Activated CD4-positive, alpha-beta T cell treated with anti-CD3 and anti-CD28 coated beads, Interleukin-2, amount 50 U/mL, for 24 hours (primary cell): ENCODE measurements at places on chromosomes 2 and 18.

DNA sequence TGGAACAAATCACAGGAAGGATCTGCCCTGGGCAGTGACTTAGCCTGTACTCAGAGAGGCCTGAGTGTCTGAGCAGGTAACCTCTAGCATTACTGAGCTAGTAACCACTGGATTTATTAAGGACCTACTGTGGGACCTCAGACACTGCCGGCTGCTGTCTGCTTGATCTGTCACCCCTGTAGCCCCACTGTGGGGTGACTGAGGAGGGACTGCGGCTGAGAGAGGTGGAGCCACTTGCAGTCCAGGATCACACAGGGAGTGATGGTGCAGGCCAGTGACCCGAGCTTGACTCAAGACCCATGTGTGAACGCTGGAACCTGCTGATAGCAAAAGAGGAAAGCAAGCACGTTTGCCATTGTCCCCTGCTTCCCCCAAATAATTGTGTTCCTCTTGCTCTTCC is 15.6 kb downstream of the CHMP1B start:
- DNase-seq, result no peak

DNA sequence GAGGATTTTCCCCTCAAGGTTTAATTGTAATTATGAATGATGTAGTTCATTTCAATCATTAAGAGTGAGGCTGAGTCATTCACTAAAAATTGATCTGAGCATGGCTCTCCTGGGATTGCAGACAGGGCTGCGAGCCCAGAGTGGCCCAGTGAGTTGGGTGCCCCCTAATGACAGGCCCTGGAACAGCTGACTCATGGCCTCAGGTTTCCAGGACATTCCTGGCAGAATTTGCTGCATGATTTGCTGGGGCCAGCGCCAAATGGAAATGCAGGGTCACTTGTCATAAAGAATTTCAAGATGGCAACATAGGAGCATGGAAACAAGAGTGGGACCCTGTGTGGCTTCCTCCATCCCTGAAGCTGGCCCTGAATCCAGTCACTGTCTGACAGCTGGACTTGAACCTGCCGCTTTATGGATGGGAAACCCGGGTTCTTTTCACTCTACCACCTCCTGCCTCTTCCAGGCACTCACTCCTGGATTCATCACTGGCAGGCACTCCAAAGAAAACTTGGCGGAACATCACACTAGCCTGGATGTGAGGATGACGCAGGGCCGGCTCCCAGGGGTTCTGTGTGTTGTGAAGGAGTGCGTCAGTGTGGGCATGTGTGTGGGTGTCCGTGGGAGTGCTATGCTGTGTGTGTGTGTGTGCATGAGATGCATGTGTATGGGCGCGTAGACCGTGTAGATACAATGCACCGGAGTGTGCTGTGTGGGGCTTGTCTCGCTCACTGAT is 15.2 kb downstream of the OTOF start:
- no peak for DNase-seq

DNA sequence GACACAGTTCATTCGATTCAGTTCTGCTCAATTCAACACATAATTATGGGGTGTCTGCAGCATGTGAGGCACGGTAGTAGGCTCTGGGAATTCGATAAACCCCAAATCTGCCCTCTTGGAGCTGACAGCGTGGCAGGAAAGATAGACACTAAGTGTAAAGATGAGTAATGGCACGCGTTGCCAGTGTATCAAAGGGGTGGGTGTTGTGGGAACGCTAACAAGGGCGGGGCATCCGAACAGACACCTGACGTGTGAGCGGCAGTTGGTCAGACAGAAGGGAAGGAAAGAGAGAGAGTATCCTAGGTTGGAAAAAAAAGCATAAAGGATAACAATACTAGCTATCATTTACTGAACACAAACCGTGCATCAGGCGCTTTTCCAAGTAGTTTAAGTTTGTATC is 125.7 kb upstream of the HAAO start:
- DNase-seq, result no peak

DNA sequence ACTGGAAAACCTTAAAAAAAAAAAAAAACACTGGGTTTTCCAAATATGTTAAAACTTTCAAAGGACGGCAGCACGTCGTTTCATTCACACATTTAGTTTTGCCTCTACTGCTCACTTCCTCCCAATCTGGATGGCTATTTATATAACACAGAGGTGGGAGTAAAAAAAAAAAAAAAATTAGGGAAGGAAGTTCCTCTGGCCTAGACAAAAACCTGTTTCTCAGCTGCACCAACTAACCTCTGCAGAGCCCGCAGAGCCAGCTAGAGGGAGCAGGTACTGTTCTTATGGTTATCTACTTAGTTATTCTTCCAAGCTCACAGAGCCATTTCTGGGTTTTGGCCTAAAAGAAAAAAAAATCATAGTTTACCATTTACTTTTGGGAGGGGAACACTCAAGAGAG is 28.1 kb downstream of the SLC1A4 start:
- DNase-seq, result no peak

DNA sequence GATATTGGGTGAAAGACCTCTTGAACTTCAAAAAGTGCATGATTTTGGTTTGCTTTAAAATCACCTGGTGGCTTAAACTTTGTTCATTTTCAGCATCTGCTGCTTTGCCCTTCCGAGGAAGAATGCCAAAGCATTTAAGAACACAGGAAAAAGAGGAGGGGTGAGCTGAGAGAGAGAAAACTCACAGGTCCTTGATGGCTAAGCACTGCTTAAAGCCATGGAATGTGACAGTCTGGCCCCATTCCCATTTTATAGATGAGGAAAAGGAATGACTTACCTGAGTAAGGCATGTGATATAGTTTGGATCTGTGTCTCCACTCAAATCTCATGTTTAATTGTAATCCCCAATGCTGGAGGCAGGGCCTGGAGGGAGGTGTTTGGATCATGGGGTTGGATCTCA is 58.1 kb downstream of the KCNS3 start:
- DNase-seq, result no peak

DNA sequence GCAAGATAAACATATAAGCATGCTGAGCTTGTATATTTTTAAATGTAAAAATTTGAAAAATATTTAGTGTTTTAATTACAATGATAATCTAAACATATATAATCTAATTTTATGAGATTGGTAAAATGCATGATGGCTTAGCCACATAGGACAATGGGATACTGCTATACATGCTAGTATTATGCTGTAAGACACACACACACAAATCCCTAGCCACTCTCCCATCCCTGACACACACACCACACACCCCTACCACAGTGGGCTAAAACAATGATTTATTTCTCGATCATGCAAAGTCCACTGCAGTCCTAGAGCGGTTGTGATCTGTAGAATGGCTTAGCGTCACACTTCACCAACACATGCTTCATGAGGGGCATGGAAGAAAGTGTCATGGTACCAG is 36.3 kb upstream of the AP1S3 start:
- no peak for DNase-seq

- DNase-seq, result no peak
Observed at GRCh38 chr2:167196461-167197252, 308.4 kb downstream of the XIRP2 start.

- DNase-seq, result no peak
Observed at GRCh38 chr2:237749961-237750360, 48.6 kb upstream of the RBM44 start.

- DNase-seq, result no peak
Observed at GRCh38 chr2:69517410-69517809, 80.2 kb upstream of the NFU1 start.

DNA sequence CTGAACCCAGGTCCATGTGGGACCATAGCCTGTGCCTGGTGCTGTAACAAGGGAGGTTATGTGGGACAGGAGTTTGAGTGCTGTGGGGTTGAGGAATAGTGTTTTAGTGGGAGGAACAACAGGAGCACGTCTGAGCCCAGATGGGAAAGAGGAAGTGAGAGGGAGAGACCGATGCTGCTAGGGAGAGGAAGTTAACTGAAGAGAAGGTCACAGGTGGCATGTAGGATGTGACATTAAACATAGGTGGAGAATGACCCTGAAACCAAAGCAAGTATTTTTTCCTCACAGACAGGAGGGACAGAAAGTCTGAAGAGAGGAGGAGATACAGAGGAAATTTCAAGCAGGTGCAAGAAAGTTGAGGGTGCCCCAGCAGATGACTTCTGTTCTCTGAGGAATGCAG is 87.8 kb downstream of the ACOXL start:
- DNase-seq, result no peak

GRCh38 chr2:122179492-122180165 is 424.2 kb downstream of the TSN start:
- DNase-seq, result no peak

GRCh38 chr2:239459056-239459455 is 58.2 kb upstream of the HDAC4 start:
- no peak for DNase-seq

DNA sequence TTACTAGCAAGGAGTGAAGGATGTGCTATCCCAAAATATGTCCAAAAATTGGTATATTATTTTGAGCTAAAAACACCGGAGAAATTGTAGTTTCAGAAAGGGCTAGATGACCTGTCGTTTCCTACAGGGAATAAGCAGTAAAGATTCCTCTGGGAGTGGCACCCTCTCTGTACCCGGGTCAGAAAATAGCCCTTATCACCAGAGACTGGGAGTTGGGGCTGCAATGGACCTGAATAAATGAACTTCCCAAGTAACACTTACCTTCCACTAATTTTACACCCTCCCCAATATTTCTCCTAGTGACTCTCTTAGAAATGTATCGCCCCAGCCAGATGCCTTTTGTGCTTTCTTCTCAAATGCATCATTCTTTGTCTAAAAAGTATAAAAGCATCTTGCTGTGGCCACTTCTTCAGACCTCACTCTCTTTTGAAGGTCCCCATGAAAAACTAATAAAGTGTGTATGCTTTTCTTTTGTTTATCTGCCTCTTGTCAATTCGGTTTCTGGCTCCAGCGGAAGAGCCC is 734 bp upstream of the RMC1 start:
- no peak for DNase-seq

DNA sequence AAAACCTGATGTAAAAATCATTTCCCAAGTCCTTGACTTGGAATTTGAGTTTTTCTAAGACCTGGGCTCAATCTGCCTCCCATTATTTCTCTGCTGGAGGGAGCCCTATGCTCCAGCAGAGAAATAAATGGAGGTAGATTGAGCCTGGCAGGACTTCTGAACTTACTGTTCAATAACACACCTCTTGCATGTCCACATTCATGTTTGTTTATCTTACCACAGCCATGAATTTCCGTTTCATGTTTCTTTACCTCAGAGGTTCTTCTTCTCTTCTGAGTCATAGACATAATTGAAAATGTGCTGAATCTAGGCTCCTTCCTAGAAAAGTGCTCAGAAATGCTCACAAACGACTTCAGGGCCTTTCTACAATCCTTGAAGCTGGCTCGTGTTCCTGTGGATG is 170.8 kb downstream of the PMAIP1 start:
- no peak for DNase-seq

DNA sequence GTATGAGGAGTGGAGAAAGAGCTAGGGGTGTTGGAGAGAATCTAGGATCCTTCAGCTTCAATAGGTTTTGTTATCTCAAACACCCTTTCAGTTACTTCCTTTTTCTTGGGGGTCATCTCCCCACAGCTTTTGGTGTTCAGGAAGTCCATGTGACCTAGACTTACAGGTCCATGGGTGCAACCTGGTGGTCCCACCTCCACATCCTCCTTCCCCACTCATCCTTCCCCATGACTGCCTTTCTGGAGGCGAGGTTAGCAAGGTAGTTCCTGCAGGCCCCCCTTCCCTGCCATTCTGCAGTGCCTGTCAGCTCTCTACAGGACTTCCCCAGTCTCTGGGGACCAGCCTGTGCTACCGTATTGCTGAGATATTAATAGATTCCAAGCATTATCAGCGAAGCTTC is 107.6 kb downstream of the TMEM17 start:
- no peak for DNase-seq

- no peak for DNase-seq
Observed at GRCh38 chr2:160270571-160271113, 70.6 kb upstream of the ITGB6 start.

- no peak for DNase-seq
Observed at GRCh38 chr2:238203973-238204683, 633 bp upstream of the ILKAP start.

DNA sequence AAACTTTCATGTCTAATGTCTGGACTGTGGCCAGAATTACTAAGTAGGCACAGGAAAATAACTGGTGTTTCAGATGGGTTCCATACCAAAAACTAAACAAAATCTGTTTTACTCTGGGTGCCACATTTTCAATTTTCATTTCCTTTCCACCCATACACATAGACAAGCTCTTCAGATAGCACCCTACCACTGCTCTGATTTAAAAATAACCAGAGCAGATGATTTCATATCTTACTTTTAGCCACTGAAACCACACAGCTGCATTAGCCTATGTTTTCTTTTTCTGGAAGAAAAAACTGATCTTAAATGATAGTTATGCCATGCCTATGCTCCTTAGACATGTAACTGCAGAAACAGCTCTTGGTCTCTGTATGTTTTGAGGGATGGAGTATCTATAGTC is 647.6 kb downstream of the CPS1 start:
- DNase-seq, result no peak

- no peak for DNase-seq
Observed at GRCh38 chr2:100929147-100929546, 72.9 kb upstream of the RPL31 start.

DNA sequence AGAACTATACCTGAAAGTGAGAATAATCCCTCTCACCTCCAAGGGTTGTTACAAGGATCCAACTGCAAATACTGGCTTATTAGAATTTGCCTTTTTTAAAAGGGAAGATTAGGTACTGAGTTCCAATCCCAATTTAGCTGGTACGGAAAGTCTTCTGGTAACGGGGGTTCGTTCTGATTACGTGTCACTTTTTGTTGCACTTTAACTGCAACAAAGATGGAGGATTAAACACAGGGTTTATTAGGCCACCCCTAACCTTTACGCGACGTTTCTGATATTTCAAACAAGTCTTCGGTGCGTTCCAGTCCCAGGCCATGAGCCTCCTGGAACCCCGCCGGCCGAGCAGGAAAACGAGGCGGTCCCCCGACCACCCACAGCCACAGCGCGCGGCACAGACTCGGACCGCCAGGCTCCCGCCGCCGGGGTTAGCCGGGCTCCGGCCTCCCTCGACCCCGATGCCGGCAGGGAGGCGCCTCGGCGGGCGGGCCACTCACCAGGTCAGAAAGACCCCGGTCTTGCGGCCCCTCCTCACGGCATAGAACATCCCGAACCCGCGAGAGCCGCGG is 411 bp downstream of the RNASEH1 start:
- peak; percentile 12 for DNase-seq

DNA sequence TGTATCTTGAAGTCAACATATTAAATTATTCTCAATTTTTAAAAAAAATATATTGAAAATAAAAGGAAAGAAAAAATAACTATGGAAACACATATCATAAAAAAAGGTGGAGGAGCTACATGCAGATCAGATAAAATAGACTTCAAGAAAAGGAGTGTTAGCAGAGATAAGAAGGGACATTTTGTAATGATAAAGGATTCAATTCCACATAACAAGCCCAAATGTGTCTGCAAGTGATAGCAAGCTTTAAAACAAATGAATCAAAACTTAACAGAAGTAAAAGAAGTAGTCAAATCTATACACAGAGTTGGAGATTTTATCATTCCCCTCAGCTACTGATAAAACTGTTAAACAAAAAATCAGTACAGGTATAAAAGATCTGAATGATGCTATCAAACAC is 74.9 kb downstream of the TTC32 start:
- DNase-seq, result no peak

- no peak for DNase-seq
Observed at GRCh38 chr2:126884861-126885750, 13.6 kb upstream of the TEX51 start.

GRCh38 chr2:128605931-128606330 is 287.3 kb upstream of the HS6ST1 start:
- DNase-seq, result no peak
